IPS-NIHi11 (cell line): ENCODE measurements at places on chromosomes 11 and 22.

DNA sequence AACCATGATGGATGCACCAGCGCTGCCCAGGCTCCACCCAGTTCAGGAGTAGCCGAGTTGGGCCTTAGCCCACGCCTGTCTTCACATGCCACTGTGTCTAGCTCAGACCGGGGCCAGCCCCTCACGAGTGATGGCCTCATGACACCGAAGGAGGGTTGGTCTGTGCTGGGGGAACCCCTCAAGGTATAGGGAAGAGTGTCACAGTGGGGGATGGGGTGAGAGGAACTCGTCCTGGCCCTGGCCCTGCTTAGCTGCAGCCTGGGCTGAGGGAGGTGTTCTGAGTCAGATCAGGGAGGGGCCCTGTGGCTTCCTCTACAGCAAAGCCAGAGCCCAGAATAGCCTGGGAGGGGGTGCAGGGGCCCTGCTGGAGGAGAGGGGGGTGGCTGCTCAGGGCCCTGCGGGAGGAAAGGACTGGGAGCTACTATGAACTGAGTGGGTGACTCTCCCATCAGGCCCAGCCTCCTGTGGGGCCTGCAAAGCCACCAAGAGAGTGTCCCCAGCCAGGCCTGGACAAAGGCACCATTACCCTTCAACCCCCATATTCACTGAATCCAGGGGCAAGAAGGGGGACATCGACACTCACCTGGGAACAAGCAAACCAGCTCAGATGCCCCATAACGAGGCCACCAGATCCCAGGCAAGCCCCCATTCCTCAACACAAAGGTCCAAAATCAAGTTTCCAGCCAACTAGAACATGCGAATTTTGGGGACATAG lies 41.2 kb downstream of the IGLL5 start:
- DNase-seq: no peak

DNA sequence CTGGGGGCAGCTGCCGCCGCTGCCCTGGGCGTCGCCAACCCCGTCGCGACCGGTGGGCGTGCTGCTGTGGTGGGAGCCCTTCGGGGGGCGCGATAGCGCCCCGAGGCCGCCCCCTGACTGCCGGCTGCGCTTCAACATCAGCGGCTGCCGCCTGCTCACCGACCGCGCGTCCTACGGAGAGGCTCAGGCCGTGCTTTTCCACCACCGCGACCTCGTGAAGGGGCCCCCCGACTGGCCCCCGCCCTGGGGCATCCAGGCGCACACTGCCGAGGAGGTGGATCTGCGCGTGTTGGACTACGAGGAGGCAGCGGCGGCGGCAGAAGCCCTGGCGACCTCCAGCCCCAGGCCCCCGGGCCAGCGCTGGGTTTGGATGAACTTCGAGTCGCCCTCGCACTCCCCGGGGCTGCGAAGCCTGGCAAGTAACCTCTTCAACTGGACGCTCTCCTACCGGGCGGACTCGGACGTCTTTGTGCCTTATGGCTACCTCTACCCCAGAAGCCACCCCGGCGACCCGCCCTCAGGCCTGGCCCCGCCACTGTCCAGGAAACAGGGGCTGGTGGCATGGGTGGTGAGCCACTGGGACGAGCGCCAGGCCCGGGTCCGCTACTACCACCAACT lies 1.0 kb downstream of the FUT4 start:
- peak; percentile 28 for DNase-seq

- DNase-seq: peak; percentile 87
Measured at GRCh38 chr11:17547051-17547577, at the start of gene OTOG. TSS of gene OTOG (plus strand) at chr11:17547259. CDS start at chr11:17547373, 114 bp downstream.

- no peak for DNase-seq
Measured at GRCh38 chr11:130304651-130305050, 10.1 kb downstream of the ZBTB44 start.

DNA sequence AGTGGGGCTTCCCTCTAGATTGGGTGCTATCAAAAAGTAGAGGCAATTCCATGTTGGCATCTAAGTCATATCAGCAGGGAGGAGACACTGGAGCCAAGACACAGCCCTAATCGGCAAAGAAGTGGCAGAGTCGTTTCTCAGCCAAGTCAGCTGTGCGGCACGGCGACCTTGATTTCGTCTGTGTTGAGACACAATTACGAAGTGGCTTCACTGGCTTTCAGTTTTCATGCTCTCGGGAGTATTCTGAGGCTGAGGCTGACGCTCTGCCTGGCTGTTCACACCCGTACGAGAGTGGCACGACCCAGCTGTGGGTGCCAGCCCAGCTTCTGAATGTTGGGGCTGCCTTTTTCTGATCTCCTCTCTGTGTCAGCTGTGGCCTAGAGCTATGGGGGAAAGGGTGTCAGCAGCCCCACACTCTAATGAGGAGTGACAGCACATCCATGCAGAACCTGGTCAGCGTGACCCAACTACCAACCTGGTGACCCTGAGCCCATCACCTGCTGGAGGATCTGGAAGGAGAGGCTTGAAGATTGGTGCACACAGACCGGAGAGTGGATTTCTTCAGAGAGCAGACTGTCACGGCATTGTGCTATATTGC lies 105.7 kb upstream of the TMEM45B start:
- no peak for DNase-seq

DNA sequence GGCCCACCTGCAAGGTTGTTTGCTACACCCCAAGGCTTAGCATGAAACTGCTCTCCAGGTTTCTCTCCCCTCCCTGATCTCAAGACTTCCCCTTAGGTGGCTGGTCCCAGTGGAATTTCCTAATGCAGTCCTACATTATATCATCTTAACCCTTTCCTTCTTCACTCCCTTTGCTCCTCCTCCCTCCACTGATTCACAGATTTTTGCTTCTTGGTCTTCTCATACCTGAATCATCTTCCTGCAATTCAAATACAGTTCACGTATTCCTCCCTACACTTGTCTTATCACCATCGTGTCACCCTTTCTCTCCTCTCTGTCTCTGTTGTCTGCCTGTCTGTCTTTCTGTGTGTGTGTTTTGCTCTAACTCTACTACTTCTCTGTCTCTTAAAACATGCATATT lies 17.0 kb downstream of the MMP10 start:
- no peak for DNase-seq

DNA sequence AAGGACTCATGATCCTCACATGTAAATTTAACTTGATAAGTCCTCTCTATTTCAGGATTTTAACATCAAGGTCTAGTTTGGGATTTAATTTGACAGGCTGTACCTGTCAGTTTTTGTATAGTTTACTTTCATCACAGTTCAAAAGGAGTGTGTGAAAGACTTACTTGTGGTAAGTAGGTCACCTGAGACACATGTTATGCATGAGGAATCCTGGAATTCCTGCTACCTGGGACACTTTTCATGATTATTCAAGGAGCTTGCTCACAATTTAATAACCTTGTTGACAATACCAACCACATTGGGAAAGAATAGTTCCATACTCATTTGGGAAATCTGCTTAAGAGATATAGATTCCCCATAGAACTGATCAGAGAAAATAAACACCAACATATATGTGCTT lies 15.8 kb upstream of the SLC36A4 start:
- DNase-seq: no peak

GRCh38 chr11:492427-493226 lies 14.4 kb downstream of the RNH1 start:
- DNase-seq: peak; percentile 56

DNA sequence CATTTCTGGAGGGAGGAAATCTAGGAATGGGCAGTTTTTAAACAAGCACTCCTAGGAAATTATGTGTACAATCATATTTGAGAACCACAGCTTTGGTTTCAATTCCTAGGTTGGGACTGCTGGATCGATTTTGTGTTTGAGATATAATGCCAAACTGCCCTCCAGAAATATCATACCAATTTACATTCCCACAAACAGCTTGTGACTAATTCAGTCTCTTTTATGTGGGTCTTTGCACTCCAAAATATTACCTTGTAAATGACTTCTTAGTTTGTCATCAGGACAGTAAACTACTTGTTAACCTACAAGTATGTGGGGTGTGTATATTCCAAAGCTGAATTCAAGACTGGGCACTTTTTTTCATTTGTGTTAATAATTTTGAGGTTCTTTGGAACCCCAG lies 9.8 kb upstream of the BARX2 start:
- DNase-seq: no peak

DNA sequence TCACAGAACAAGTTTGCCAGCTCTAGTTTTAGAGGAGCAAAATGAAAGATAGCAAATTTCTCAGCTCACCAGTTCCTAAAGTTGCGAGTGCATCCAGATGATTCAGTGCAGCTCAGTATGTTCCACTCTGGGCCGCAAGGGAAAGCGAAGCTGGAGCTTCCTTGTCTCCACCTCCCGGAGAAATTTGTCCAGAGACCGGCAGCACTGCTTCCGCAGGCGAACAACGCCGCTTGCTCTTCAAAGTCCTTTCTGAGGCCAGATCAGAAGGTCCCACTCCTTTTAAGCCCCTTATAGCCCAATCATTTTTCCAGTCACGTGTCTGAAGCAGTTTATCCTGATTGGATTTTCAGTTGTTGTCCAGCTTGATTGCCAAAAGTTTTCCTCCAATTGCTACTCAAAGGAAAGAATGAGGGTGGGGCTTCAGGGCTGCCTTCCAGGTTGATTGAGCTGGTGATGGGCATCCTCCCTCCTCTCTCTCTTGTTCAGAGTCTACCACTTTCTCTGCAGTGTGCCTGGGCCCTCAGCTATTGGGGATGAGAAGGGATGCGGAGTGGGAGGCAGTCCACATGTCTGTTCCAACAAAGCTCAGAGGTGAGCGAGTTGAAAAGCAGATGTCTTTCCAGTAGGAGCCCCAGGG lies at the start of gene ZNF280A:
TSS of gene ZNF280A (minus strand) at position 251 of the 637 bp plus-strand sequence. CDS start 4,640 bp downstream, outside the sequence.
- DNase-seq: peak; percentile 13

DNA sequence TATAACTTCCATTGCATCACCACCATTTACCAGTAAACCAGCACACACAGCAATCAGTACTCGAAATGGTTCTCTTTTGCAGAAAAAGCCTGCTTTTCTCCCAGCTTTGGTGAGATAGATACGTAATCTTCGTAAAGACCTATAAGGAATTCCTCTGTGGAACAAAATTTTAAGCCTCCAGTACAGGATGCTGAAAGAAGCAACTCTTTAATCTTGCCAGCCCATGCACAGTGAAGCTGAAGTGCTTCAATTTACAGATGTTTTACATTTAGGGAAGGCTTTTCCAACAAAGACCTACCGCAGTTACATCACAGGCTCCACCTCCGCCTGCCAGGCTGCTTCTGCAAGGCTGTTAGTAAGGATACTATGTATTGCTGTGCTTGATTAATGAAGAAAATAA lies 1.9 kb downstream of the ELMOD1 start:
- no peak for DNase-seq

DNA sequence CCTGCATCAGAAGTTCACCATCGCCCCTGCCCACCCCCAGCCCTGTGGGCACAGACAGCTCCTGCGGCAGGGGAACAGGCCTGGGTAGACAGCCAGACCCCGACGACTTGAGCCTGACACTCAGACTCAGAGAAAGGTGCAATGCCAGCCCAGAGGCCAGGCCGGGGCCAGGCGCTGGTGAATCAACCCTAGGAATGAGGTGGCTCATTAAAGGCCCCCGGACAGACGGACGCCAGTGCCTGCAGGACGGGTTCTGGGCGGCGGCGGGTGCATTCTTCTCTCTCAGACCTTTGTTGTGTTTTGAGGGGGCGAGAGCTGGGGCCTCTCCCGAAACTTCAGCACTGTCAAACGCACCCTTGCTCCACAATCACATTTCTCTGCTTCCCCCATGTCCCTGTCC lies 5.6 kb downstream of the OVOL1 start:
- DNase-seq: no peak

DNA sequence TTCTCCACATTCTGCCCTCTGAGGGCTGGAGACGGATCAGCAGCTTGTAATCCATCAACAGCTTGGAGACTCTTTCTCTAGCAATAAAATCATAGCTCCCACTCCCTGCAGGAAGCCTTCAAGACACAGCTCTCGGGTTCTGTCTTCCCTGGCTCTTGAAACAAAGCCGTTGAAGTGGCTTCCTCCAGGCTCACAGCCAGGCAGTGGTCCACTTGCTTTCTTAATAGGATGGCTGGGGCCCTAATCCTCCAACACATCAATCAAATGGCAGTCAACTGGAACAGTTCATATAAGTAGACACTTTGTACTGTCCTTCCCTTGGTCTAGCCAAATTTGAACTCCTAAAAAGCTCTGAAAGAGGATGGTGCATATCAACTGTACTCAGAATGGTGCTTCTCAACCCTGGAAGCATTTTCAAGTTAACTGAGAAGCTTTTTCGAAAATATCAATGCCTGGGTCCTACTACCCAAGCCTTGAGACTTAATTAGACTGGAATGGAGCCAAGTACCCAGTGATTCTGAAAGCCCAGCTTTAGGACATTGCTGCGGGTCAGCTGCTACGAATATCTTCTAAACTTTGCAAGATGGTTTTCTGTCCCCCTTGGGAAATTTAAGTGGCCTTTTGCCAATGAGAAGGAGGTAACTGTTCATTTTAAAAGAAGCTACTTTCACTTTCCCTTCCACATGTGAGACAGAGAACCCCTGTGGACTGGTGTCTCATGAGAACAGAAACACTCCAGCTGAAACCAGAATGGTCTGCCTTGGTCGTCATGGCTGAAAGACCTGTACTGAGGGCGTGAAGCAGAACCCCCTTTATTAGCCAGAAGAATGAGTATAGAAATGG lies 74.7 kb downstream of the SC5D start:
- no peak for DNase-seq

GRCh38 chr11:35326266-35326879 lies 93.0 kb downstream of the SLC1A2 start:
- no peak for DNase-seq

- DNase-seq: no peak
Measured at GRCh38 chr11:120064341-120064740, 73.6 kb downstream of the TRIM29 start.

DNA sequence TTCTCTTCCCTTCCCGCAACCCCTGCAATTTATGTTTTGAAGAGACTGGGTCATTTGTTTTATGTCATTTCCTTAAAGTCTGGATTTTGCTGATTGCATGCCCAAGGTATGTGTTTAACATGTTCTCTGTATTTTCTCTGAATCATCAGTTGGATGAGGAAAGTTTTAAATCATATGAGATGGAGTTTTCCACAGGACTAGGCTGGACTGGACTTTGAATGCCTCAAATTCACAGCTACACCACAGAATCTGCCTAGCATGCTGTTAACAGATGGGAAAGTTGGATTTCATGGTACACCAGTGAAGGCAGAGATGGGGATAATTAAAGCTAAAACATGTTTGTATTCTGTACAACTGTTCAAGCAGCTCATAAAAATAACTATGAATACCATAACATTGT lies 62.6 kb downstream of the CWC15 start:
- DNase-seq: no peak

GRCh38 chr11:61957021-61957770 lies 7.0 kb downstream of the BEST1 start:
- DNase-seq: no peak

DNA sequence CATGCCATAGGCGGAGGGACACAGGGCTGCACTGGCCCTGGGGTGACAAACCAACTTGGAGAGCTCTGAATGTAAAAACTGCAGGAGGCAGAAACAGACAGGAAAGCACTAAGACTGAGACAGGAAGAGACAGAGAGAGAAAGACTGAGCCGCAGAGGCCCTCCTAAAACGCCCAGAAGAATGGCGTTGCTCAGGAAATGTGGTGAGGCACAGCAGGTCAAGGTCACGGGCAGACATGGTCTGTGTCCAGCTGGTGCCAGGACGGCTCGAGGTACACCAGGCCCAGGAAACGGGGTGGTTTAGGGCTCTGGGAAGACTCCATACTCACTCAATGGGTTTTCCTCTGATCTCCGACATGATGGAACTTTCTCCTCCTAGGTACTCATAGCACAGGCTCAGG lies 29.1 kb downstream of the MAFF start:
- no peak for DNase-seq

GRCh38 chr11:69298267-69299022 lies 4.5 kb downstream of the MYEOV start:
- no peak for DNase-seq

- no peak for DNase-seq
Measured at GRCh38 chr11:91790346-91791170, 434.1 kb upstream of the FAT3 start.
